ENCODE measurements at places on chromosomes 13 and 19.
A peak's percentile ranks its signal among the peaks of the same experiment; 100 is the strongest.

DNA sequence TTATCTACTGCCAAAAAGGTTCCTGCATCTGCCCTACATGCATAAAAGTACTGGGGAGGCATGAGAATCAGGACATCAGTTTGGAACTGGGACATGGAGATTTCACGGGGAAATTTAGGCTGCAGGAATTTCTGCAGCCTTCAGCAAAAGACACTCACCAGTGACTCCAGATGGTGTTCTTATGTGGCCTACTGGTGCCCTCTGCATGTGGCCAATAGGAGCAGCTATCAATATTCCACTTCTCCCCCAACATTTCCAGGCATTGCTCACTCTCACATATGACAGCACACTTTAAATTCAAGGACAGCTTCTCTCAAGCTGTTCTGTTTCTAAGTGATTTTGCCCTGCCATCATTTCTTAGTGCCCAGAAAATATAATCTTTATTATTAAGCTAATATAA, 570.5 kb upstream of the ARGLU1 start:
- no peak for DNase-seq

DNA sequence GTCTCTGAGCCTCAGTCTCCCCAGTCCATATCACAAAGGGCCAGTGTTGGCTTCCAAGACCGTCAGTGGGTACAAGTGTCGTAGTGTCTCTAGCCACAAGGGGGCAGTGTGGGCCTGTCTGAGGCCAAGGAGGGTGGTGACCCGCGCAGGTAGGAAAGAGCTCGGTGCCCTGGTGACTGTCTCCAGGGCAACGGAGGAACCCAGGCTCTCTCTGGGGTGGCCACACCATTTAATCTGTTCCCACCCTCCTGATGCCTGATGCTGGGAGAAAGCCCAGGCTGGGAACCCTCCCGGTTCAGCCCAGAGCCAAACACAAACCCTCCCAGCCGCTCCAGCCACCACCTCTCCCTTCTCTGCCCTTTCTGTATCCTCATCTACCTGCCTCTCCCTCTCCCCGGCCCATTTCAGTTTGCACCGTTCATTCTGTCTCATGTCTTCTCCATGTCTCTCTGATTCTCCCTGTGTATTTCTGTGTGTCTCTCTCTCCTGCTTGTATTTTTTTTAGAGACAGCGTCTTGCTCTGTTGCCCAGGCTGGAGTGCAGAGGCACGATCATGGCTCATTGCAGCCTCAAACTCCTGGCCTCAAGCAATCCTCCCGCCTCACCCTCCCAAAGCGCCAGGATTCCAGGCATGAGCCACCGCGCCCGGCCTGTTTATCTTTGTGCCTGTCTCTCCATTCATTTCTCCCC, 17.5 kb upstream of the MEIS3 start:
- peak; percentile 88 for DNase-seq

DNA sequence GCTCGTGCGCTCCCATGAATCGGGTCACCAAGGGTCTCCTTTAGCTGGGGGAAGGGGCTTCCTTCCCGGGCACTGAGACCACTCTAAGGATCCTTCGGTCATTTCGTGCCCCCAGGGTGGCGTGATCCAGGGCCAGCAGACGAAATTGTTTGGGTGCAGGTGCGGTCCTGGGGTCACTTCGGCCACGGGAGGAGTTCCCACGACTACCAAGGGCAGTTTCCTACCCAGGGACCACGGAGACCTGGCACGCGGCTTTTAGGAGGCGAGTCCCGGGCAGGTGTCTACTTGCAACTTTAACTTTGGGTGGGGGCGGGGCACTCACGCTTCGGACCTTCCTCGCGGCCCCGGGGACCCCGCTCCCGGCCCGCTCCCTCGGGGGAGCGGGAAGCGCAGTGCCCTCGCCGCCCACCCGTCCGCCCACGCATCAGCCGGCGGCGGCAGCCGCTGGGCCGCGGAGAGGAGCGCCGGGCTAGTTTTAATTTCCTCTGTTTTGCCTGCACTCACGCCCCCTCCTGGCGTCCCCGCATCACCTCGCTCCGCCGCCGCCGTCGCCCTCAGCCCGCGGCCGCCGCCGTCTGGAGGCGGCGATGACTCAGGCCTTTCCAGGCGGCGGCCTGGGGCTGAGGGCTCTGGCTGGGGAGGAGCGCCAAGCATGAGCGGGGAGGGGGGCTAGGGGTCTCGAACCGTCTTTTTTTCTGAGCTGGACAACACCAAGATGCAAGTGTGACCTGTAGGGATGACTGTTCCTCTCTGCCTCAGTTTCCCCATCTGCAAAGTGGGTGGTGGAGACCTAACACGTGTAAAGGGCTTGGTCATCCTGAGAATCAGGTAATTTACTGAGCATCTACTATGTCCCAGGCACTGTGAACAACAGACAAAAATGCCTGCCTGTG, 21.8 kb downstream of the OLFM2 start:
- DNase-seq = peak; percentile 72

DNA sequence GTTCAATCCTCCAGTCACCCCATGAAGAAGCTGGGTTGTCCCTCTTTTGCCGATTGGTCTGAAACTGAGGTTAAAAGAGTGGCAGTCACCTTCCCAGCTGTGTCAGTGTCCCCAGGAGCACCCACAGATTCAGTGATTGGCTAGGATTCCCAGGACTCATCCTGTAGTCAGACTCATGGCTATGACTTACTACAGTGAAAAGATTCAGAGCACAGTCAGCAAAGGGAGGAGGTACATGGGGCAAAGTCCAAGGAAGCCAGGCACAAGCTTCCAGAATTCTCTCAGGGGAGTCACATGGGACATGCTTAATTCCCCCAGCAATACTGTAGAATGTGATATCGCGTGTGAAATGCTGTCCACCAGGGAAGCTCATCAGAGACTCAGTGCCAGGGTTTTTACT, 14.2 kb downstream of the ZNF473 start:
- no peak for DNase-seq

- no peak for DNase-seq
Measured at GRCh38 chr19:17037184-17037583, 10.6 kb upstream of the CPAMD8 start.

DNA sequence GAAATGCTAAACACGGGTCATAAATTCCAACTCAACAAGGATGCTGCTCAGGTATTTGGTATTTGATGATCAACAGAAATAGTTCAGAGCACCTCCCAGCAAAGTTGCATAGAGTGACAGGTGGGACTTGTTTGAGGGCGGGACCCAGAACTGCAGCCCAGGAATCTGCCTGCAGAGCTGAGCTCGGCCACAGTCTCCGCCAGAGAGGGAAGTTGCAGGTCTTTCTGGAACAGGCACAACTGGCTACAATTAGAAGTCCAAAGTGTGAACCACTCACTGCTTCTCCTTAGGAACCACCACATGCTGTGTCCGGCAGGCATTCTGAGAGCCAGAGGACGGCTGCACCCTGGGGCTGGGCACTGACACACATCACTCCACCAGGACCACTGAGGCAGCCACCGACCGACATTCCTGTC, 1.1 kb downstream of the SLC15A1 start:
- DNase-seq = no peak

DNA sequence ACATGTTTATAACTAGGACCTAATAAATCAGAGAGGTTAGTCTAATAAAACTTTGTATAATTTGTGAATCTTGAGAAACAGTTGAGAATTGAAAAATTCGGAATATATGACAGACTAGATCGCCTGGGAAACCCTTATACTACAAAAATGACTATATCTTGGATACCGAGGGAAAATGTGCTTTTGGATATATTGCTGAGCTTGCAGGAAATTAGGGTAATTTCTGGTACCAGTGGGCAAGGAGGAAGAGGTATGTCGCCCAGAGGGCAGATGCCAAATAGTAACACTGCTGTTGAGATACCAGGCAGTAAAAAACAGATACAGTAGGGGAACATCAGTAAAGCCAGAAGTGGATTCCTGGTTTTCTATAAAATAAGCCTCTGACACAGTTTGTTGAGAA, 17.3 kb downstream of the MPHOSPH8 start:
- no peak for DNase-seq

DNA sequence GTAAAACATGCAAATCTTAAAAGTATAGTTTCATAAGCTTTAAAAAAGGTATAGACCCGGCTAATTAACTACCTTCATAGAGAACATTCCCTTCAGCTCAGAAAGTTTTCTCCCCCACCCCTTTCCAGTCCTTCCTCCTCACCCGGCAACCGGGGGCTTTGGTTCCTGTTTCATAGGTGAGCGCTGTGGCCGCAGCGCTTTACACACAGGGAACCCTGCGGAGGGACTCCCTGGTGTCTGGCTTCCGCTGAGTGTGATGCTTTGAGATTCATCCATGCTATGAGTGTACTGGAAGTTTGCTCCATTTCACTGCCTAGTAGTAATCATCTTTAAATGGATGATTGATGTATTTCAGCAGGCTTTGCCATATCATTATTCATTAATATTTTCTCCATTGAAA, 26.0 kb upstream of the PABPC3 start:
- DNase-seq = no peak

All from sciatic nerve (tissue), 2 donors.